SJSA1 (cell line): ENCODE measurements at places on chromosomes 6 and 20.

DNA sequence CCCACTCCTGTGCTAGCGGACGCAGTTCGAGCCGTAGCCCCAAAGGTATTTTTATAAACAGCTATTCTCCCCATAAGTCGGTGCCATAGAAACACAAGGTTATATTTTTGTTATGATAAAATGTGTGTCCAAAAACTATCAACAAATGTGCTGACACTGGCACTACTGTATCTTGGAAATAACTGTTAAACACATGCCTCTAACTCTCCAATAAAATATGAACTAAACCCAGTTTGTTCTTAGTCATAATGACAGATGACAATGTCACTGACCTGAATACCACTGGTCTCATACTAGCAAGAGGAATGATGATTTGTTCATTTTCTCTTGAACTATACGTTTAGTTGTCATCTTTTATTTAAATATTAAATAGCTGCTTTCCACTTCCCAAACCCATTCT is 51.4 kb upstream of the NUP153 start:
- no peak for DNase-seq

GRCh38 chr20:10172998-10173655 is 45.5 kb upstream of the SNAP25 start:
- DNase-seq: no peak

DNA sequence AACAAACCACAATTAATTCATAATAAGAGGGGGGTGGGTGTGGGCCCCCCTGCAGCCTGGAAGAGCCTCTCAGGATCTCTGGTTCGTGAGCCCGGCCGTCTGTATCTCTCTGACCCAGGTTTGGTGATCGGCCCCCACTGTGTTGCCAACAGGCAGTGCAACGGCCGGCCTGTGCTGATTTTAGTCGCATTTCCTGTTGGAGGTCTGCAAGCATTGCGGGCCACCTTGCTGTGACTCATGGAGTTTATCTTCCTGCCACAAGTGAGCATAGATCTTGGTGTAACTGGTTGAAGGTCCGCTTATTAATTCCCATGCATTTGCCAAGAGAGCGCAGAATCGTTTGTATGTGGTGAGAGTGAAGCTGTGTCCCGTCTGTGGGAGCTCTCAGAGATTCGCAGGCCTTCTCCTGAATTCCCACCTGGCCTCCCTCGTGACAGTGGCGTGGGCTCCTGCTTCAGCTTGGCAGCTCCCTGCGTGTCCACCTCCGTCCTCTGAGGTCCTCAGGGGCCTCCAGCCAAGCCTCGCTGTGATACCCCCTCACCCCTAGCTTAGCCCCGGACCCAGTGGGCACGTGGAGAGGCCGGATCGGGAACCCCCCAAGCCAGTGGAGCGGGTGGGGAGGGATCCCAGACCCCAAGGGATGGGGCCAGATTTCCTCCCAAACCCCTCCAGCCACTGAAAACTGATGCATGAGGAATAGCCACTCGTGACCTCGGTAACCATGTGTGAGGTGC is 269.8 kb downstream of the CDH4 start:
- no peak for DNase-seq

GRCh38 chr6:31573239-31574105 is 1.4 kb downstream of the LTA start:
- no peak for DNase-seq

DNA sequence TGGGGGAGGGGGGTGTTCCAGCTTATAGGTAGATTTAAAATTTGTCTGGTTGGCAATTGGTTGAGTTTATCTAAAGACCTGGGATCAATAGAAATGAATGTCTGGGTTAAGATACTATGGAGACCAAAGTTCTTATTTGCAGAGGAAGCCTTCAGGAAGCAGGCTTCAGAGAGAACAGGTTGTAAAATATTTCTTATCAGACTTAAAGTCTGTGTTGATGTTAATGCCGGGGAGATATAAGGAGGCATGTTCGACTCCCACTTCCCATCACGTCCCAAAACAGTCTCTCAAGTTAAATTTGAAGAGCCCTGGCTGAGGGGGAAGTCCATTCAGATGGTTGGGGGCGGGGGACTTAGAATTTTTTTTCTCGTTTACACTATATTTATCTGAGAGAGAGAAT is 12.3 kb upstream of the BLCAP start:
- DNase-seq: peak; percentile 16
